ENCODE measurements at places on chromosomes 2 and 18.

DNA sequence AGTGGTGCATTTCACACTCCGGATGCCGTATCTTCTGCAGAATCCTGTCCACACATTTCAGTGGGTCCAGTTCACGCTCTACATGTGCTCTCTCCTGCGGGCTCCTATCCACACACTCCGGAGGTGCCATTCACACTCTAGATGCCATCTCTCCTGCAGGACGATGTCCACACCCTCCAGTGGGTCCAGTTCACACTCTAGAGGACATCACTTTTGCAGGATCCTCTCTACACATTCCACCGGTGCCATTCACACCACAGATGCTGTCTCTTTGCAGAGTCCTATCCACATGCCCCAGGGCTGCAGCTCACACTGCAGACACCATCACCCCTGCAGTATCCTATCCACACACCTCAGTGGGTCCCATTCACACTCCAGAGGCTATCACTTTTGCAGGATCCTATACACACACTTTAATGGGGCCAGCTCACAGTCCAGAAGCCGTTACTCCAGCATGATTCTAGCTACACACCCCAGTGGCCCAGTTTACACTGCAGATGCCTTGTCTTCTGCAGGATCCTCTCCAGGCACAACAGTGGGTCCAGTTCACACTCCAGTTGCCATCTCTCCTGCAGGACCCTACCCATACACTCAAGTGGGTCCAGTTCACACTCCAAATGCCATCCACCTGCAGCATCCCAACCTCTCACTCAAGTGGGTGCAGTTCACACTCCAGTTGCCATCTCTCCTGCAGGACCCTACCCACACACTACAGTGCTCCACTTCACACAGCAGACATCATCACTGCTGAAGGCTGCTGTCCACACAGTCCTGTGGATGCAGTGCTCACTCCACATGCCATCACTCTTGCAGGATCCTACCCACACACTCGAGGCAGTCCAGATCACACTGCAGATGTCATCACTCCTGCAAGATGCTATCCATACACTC, 2.1 kb upstream of the PXDN start:
- no peak for DNase-seq

GRCh38 chr18:54957996-54958395, 1.3 kb downstream of the CCDC68 start:
- no peak for DNase-seq

GRCh38 chr2:195520671-195521155, 136.3 kb upstream of the SLC39A10 start:
- no peak for DNase-seq

- DNase-seq: no peak
Measured at GRCh38 chr2:158815166-158815565, 20.0 kb downstream of the DAPL1 start.

DNA sequence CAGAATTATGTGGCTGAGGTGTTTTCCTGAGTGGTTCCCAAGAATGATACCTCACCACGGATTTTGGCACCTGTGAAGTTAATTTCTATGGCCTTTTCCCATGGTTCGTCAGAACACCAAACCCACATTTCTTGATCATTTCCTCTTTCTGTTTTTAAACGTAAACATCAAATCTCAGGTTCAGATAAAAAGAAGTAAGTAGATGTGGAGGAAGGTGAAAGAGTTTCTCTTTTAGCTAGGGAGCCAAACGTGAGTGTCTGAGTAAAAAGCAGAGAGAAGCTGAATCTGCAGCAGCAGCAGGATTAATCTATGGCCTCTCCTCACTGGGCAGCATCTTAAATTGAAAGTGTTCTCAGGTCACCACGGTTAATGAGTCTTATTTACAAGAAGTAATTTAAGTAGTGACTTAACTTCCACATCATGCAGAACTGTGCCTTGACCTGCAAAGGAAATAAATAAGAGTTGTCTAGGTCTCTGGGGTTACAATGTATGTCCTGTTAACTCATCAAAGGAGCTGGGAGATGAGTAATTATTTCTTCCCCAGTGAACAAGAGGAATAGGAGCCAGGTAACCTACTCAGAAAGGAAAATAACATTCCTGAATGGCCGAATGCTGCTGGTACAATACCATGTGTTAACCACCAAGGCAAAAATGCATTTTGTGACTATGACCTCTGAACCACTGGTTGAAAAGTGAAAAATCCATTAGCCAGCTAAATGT, 139.6 kb upstream of the NETO1 start:
- no peak for DNase-seq

GRCh38 chr18:13222856-13223281, 4.3 kb downstream of the LDLRAD4 start:
- no peak for DNase-seq

DNA sequence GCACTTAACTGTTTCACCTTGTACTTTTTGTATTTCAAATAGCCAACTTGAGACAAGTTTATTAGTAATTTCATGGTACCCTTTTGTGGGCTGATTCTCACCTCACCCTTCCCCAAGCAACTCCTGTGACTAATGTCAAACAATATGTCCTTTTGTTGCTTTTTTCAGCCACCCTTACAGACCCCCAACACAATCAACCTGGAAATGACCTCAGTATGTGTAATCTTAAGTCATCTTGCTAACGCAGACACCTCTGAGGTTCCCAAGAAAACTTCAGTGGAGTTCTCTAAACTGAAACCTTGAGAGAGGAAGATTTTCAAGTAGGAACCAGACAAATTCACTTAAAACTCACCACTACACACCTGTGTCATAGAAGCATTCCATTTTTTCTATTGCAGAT, 69.5 kb downstream of the KYNU start:
- no peak for DNase-seq

DNA sequence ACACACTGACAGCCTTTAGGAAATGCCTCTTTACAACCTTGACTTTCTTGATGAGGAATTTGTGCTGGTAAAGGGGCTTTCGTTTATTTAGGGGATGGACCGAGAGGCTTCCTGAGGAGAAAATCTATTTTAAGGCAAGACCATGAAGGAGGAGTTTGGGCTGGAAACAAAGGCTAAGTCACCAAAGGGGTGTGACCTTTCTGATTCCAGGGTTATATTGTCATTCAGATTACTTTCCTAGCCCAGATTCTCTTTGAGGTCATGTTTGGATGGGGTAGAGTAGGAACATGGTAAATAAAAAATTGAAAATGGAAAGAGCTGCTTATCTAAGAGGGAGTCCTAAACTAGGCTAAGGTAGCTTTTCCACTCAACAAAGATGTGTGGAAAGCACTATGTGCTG, 77.1 kb upstream of the UGP2 start:
- no peak for DNase-seq
